Pulmonary artery endothelial cell (primary cell): ENCODE measurements at places on chromosomes 2 and 18.

- no peak for DNase-seq
Measured at GRCh38 chr2:58911877-58912276, 670.8 kb upstream of the FANCL start.

GRCh38 chr2:2777213-2777612 lies 446.1 kb upstream of the MYT1L start:
- no peak for DNase-seq

DNA sequence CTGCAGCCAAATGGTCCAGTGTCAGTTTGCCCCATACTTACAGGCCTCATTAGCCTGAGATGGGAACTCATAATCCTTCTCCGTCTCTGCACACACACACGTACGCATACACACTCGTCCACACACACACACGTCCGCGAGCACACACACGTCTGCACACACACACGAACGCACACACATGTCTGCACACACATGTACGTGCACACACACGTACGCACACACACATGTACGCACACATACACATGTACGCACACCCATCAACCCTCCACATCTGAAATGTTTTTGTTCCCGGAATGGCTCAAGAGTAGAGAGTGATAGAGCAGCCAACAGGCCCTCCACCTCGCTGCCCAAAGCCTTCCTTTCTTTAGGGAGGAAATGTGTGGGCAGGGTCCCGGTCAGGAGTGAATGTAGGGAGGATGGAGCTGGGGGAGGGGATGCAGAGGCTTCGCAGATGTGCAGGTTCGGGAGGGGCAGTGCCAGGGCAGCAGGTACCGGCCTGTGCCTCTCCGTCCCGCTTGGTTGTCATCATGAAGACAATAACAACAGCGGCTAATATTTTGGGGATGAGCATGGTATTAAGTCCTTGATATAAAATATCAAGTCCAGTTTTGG lies 52.7 kb downstream of the PTGR3 start:
- no peak for DNase-seq

DNA sequence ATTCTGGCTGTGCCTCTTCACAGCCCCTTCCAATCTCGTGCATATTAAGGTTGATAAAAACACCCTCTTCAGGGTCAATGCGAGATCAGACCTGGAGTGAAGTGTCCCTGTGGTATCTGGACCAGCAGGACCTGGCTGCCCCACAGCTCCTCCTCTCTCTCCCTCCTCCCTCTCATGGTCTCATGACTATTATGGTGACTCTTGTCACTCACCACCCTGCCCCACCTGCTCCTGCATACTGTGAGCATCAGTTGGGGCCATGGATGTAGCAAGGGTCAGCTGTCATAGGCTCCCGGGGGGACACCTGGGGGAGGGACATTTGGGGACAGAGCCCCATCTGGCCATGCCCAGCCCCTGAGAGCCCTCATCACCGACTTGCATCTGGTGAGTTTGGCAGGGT lies 50.2 kb downstream of the ODC1 start:
- DNase-seq: no peak

- DNase-seq: peak; percentile 91
Measured at GRCh38 chr18:3321133-3321812, 59.3 kb downstream of the MYL12B start.

DNA sequence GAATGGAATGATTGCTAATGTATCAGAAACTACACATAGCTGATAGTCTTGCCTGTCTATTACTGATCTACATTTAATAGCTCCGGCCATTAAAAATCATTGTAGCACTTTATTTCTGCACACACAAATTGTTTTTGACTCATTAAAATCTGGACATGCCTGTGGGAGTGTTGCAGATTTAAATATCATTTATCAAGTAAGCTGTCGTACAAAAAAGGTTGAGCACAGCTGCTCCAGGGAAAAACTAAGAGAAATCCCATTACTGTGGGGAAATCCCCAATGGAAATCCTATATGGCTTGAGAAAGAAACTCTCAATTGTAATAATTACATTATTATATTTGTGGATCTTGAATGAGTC lies 99.6 kb upstream of the CERS6 start:
- DNase-seq: no peak

DNA sequence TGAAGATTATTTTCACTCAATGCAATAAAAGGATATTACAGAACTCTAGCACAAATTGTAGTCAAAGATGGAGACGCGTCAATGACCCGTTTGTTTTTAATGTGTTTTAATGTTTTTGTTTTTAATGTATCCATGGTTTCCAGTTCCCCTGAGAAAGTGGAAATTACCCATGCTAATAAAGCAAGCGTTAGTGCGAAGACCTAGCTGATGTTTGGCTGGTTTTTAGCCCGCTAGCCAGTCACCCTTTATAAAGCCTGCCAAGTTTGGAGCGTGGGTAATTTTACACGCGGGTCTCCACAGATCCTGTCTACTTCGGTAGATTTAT lies 430 bp upstream of the CHMP1B start:
- peak; percentile 30 for DNase-seq

- no peak for DNase-seq
Measured at GRCh38 chr18:25594351-25594750, 242.4 kb upstream of the ZNF521 start.

- DNase-seq: no peak
Measured at GRCh38 chr18:2984703-2985261, 28.2 kb downstream of the LPIN2 start.

DNA sequence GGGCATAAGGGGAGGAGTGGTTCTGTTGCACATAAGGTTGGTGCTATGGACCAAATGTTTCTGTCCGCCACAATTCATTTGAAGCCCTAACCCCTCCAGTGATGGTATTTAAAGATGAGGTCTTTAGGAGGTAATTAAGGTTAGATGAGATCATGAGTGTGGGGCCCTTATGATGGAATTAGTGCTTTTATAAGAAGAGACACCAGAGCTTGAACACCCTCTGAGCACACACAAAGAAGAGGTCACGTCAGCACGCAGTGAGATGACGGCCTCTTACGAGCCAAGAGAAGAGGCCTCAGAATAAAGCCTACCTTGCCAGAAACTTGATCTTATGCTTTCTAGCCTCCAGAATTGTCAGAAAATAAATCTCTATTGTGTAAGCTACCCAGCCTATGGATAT lies 386.4 kb upstream of the CYRIA start:
- no peak for DNase-seq

DNA sequence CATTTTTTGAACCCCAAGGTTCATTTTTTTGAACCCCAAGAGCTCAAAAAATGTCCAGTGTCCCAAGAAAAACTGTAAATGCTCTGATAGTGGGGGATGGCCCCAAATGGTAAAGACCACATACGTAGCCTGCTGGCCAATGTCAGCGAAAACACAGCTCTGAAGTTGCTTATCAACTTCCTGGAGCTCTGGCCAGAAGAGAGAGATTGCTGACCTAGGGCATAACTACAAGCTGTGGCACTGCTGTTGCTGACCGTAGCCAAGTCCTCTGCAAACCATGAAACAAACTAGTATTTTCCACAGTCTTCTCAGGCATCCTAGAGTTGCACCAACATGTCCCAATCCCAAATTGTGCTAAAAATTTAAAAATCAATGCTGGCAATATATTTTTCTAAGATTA lies 50.9 kb downstream of the REEP1 start:
- no peak for DNase-seq

- DNase-seq: no peak
Measured at GRCh38 chr2:158914731-158915130, 53.7 kb upstream of the TANC1 start.

GRCh38 chr2:204705243-204705932 lies 160.1 kb downstream of the PARD3B start:
- DNase-seq: no peak

DNA sequence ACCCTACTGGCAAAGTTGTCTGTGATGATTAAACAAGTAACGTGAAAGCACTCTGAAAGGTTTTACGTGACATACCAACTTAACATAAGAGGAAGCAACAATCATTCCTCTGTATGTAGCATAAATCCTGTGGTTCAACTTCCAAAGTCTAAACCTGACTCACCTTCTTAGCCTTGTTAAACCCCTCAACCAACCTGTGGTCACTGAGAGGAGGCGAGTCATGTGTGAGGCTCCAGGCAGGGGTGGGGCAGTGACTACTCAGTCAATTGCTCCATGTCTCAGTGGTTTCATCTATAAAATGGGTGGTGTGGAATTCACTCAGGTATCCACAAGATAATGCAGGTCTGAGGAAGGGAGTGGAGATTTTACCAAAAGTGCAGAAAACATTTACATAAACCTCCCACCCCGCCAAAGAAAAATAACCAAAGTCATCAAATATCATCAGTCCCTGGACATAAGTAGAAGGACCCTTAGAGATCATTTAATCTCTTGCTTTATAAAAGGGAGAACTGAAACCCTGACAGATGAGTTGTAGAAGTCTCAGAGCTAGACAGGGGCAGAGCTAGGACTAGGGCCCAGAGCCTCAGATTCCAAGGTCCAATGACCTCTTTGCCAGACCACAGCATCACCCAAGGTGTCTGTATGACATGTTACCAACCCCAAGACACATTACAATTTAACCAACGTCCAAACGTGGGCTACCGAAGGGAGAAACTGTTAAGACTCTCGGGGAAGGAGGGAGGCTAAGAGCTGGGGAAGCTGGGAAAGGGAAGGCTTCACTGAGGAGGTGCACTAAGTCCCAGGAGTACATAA lies 3.7 kb upstream of the PCBP1 start:
- no peak for DNase-seq

DNA sequence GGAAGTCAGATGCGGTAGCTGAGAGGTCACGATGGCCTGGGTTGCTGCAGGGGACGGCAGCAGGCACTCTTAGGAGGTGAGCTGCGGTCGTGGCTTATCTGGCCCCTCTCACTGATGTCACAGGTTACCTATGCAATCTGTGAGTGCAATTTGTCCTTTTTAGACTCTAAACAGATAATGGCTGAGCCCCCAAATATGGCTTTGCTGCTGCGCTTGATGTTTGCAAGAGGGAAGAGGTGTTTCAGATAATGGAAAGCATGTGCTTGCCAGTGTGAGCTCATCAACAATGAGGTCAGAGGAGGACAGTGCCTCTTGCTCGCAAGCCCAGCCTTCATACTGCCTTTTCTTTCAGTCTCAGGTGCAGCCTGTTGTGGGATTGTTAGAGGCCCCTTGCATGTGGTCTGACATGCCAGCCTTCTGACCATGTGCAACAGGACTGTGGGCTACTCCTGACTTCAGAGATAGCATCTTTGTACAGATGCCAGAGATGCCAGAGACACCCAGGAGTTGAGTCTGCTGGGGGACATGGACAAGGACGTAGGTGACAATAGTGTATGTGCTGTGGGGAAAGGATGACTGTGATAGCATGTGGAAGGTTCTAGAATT lies 151.3 kb downstream of the TANC1 start:
- no peak for DNase-seq

GRCh38 chr2:119333360-119333759 lies 33.3 kb downstream of the C2orf76 start:
- no peak for DNase-seq

- no peak for DNase-seq
Measured at GRCh38 chr2:116988303-116988702, 826.2 kb upstream of the DDX18 start.

DNA sequence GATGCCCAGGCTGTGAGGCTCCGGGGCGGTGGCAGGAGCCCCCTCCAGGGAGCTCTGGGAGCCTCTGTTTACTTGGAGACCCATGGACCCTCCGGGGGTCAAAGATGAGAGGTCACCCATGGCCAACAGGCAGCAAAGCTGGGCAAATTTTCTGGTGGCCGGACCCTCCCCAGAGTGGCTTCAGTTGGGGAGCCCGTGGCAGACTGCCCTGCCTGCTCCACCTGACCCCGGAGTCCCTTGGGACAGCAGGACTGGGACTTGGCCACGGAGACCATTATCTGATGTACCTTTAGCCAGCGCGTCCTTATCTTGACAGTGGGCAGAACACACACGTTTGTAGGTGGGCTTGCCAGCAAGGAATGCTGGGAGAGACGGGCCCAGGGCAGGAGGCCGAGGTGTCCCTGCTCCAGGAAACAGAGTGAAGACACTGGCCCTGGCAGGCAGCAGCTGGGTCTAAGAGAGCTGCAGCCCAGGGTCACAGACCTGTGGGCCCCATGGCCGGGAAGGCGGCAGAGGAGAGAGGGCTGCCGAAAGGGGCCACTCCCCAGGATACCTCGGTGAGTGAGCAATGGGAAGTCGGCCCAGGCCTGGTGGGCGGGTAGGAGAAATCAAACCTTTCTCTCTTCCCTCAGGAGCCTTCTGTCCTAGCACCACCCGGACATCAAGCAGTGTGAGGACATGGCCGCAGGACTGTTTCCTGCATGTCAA lies at the start of the genes ABCG5 and ABCG8:
Gene ABCG5, minus strand, starts transcription at position 280 of the 708 bp plus-strand sequence. Its CDS starts 160 bp downstream, at position 120.
Gene ABCG8, plus strand, starts transcription at position 412 of the 708 bp plus-strand sequence. Its CDS starts 83 bp downstream, at position 495.
- no peak for DNase-seq

DNA sequence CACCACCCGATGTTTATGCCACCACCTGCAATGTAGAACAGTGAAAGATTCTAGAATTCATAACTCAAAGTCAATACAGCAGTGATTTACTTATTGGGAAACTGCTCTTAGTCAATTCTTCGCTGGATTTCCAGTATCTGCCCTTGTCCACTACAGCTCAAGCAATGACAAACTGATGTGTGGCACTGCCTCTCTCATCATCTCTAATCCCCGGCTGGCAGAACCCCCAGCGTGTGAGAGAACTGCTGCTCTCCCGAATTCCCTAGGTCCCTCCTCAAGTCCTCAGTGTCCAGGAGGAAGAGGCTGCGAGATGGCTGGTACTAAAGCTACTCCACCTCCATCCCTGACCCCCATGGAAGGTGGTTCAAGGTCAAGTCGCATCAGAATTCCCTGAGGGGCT lies 1.6 kb downstream of the TXNL4A start:
- no peak for DNase-seq

DNA sequence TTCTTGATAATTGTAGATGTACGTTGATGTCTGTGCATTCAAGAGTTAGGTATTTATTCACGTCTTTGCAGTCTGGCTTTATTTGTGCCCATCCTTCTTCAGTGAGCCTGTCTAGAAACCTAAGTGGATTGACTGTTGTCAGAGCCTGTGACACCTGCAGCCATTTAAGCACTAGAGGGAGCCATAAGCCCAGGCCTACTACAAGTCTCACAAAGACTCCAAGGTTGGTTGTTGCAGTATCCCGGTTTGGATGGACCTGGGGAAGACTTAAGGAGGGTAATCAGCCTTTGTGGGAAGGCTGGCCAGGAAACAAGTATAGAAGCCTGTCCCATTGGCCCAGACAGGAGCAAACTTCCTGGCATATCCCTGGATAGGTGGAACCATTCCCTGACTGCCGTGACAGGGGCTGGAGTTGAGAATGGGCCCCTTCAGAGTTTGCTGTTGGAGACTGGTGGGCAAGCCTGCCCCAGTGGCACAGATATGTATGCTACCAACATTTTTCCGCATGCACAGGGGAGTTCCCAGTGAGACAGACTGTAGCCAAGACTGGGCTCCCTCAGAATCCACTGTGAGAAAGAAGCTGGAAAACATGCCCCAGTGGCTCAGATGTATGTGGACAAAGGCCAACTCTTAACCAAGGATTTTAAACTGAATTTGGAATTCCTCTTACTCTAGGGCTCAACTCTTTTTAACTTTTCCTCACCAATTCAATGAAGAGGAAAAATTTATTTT lies 9.3 kb upstream of the LRRC30 start:
- peak; percentile 56 for DNase-seq

GRCh38 chr2:125371867-125372266 lies 1284.1 kb upstream of the GYPC start:
- no peak for DNase-seq

DNA sequence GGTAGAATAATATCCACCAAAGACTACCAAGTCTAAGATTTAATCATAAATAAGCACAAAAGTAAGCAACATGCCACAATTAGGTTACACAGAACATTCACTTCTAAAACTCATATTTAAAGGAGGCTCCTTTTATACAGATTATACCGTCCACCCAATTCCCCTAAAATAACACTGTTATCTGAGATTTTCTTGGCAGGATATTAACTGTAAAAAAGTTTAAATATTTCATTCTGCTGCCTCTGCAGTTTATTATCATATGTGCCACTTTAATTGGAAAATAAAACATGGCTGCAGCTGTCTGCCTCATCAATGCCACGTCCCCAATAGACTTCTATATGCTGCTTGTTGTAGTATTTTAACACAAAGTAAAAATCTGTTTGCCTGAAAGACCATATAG lies 140.9 kb downstream of the DTNB start:
- no peak for DNase-seq
